ENCODE measurements at places on chromosomes 1 and 21. TPM values are rescaled to one million over a fixed set of nuclear protein-coding genes. Genes with fewer than 3 reads are reported as not detected.

Gene C1orf146
- not detected for total RNA-seq

- DNase-seq: peak; percentile 78
These were observed at the start of gene IGSF3 for GRCh38 chr1:116667575-116668105. TSS of gene IGSF3 (minus strand) at chr1:116667733. CDS start at chr1:116666326, 1,407 bp downstream.

Gene RAB25
- not detected for total RNA-seq

DNA sequence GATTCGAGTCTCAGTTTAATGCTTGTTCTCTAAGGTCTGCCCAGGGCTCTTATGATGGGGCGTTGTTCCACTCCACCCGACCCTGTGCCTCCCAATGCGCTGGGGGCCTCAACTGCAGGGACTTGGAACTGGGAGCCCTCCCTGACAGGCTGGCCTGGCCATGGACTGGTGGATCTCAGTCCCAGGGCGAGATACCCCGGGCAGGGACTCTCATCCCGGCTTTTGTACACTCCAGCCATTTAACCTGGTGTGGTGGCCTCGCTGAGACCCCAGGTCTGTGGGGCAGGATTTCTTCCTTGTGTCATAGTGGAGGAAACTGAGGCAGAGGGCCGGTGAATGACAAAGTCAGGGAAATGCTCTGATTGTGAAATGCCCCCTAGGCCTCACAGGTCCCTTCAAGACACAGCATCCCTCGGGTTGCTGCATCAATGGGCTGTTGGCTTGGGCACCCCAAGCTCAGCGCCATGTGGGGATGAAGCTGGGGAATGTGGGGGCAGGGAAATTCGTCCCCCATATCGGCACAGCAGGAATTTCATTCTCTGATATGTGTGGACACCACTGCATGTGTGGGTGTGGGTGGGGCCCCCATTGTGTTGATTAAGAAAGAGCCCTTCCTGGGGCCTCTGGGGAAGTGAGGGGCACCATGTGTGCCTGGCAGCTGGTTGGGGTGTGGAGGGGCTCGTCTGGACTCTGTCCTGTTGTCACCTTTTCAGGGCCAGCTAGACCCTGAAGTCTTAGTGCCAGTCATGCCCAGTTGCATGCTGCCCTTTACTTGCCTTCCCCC is 19.9 kb upstream of the ZNF678 start:
- DNase-seq: no peak

GRCh38 chr21:37986000-37986399 is 69.7 kb upstream of the KCNJ6 start:
- DNase-seq: no peak

DNA sequence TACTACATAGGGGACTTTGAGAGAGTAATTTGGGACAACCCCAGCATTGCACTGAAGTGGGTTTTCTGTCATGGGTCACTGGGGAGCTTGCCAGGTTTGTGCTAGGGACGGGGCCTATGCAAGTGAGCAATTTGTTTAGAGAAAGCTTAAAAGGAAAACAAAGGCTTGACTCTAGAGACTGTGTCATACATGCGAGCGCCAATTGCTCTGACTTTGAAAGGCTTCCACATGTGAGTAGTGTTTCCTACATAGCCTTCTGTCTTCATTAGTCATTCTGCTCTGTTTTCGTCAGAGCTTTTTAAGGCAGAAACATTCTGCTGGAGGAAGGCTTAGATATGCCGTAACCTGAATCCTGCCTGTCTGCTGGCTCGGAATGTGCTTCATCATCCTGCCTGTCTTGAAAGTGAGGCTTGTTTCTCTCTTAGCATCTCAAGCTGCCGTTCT is 28.4 kb downstream of the TRIM45 start:
- DNase-seq: no peak

DNA sequence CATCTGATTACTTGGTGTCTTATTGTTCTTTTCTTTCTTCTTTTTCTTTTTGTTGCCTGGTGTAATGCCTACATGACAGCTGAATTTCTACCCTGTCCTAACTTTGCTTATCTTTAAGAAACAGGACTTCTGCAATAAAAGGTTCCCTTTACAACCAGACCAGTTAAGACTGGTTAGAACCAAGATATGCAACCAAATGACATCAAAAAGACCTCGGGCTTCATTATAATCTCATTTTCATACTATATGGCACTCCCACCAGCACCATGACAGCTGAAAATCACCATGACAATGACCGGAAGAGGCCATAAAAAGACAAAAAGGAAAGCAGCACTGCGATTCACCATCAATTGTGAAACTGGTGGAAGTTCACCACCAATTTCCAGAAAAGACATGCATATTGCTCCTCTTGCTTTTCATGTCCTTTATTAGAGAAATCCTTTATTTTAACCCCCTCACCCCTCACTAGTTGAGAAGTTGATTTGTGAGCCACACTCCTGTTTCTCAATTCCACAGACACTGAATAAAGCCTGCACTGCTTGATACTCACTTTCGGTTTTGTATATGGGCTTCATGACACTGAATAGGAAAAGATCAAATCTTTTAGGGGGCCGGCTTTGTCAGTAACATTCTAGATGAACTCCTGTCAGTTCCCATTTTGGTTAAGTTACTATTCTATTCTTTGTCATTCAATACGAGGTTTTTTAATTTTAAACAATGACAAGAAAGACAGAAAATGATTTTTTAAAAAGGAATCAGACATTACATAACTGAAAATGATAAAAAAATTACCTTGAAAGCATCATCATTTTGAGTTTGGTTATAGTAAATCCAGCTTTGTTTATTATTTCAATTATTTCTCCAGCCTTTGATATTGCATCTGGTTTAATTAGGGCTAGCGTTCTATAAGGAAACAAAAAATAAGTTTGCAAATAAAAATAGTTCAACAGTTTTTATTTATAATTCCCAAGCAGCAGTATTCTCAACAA is 58.1 kb downstream of the NME7 start:
- no peak for DNase-seq

Gene CD5L
- 0.61 TPM for total RNA-seq

All from SK-MEL-5 (cell line).